Cortex of kidney (tissue), 1 donor: ENCODE measurements at places on chromosomes 2 and 18.

DNA sequence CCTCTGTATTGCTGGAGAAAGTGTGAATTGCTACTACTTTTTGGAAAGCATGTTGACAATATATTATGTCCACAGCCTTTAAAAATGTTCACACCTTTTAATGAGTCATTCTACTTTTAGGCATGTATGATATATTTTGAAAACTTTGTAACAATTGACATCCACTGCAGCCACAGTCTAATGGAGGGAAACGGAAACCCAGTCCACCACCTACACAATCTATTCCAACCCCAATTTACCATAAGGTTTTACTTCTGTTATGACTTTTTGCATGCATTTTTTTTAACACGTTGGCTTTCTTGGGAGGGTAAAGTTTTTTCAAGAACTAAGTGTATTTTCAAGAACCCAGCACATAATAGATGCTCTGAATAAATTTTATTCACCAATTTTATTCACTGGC is 38.5 kb upstream of the ATP8B1 start:
- DNase-seq, result no peak

- DNase-seq, result no peak
Measured at GRCh38 chr2:148813603-148814065, 61.4 kb upstream of the KIF5C start.

GRCh38 chr2:189327879-189328847 is 113.1 kb upstream of the WDR75 start:
- DNase-seq, result no peak

GRCh38 chr2:224937887-224938286 is 104.4 kb downstream of the DOCK10 start:
- DNase-seq, result no peak

- no peak for DNase-seq
Measured at GRCh38 chr2:237488295-237488694, 1.2 kb downstream of the MLPH start.

DNA sequence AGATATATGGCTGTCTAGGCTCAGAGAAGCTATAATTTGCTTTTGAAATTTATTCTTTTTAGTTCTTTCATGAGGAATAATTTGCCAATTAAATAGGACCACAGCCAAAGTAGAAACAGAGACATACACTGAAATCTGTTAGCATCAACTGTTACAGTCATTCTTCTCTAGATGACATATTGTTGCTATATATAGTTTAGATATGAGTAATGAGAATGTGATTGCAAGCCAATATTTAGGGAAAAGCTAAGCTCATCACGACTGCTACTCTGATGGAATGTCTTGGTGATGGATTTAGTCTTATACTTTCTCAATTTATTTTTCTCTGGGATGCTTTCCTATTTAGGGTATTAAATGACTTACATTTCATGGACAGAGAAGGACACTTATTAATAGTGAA is 259.1 kb downstream of the LNPK start:
- no peak for DNase-seq

- DNase-seq, result no peak
Measured at GRCh38 chr2:72006188-72006736, 141.4 kb downstream of the CYP26B1 start.
